ENCODE measurements at places on chromosomes 3 and 15.

DNA sequence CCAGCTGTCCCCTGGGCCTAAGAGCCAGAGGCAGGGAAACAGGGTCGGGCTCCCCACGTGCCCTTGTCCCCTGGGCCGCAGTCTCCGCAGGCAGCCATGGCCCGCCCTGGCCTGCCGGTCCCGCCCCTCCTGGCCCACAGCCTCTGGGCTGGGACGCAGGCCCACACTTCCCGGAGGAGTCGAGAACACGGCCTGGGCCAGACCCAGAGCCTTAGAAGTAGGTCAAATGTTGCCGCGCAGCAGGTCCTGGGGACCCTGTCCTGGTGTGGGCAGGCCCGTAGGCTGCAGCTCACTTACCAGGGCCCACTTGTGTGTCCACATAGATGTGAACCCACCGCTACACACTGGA, 4.3 kb upstream of the MYL3 start:
- DNase-seq = no peak

DNA sequence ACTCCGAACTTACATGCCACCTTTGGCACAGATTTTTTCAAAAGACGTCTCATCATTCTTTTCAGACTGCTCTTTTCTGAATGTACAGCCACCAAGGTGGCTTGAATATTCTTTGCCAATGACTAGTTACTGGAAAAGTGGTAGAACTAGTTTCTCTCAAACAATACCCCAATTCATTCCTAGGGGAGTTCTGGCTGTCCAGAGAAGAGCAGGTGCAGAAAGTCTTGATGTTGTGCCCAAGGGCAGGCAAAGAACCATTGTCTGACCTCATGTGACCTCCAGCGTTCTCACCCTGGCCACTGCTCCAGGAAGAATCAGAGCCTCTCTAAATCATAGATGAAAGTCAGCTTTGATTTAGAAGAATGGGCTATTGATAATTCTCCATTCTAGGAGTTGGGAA, 5.5 kb downstream of the LMOD3 start:
- DNase-seq = no peak

DNA sequence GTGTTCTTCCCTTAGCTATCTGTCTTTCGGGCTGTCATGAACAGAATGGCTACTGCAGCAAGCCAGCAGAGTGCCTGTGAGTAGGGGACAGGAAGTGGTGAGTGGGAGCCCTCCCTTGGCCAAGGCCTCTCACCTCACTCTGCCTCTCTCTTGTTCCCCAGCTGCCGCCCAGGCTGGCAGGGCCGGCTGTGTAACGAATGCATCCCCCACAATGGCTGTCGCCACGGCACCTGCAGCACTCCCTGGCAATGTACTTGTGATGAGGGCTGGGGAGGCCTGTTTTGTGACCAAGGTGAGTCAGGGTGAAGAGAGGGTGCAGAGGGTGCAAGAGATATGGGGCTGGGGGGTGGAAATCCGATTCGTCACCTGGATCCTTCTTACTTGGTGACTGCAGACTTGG, 3.0 kb downstream of the DLL4 start:
- DNase-seq = no peak

DNA sequence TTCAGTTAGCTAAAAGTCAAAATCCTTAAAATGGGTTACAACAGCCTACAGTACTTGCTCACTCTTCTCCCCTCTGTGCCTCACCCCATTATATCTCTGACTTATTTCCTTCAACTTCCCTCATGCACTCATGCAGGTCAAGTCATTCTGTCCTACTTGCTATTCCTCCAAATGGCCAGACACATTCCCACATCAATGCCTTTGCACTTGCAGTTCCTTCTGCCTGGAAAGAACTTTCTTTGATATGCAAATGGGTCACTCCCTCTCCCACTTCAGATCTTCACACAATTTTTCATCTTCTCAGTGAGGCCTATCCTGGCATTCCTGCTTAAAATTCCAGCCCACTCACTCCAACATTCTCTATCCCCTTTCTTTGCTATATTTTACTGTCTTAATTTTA, 547.2 kb upstream of the TGFBR2 start:
- no peak for DNase-seq

DNA sequence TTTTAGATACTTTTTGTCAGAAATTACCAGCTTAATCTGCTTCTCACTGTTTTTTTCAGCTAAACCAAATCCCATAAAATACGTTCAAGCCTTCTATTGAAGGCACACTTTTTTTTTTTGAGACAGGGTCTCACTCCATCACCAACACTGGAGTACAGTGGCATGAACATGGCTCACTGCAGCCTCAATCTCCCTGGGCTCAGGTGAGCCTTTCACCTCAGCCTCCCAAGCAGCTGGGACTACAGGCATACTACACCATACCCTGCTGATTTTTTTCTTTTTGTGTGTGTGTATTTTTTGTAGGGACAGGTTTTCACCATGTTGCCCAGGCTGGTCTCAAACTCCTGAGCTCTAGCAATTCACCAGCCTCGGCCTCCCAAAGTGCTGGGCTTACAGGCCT, 3.7 kb downstream of the RAF1 start:
- no peak for DNase-seq

DNA sequence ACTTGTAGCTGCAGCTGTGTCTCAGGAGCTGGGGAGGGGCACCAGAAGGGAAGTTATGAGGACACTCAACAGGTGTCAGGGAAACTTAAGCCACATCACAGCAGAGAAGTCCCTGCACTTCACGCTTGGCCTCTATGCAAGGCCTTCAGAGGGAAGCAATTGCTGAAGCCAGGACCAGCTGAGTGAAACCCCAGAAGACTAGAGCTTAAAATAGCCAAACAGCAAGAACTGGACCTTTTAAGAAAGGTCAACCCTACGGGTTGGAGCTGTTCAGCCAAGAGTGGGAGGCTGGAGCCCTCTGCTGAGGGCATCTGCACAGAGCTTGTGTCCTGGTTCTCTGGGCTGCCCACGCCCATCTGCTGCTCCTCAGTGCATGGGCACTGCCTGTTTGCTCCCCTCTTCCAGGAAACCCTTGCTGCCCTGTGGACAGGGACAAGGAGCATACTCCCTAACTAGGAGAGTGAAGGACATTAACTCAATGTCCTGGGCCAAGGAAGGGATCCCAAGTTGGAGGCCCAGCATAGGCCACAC, 3.9 kb upstream of the GRAMD2A start:
- DNase-seq = no peak

GRCh38 chr3:128482175-128482574, 10.8 kb downstream of the GATA2 start:
- DNase-seq = no peak

DNA sequence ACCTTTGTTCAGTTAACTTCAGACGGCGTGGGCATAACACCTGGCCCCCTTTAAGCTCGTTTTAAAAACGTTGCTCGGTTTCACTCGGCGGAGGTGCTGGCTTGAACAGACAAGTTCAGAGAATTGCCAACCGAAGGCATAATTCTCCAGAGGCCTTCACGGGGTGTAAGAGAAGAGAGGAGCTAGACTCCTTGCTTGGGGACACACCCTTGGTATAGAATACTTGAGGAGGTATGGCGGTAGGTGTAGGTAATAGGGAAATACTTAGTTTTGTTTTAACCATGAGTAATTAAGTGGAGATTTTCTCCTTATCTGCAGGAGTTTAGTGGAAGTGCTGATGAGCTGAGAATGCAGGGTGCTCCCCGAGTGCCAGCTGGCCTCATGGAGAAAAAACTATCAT, 921 bp downstream of the FBXL2 start:
- DNase-seq = no peak

GRCh38 chr3:48120223-48120622, 68.0 kb downstream of the CDC25A start:
- DNase-seq = no peak

- no peak for DNase-seq
Observed at GRCh38 chr3:58766587-58767282, 100.2 kb upstream of the FAM3D start.

DNA sequence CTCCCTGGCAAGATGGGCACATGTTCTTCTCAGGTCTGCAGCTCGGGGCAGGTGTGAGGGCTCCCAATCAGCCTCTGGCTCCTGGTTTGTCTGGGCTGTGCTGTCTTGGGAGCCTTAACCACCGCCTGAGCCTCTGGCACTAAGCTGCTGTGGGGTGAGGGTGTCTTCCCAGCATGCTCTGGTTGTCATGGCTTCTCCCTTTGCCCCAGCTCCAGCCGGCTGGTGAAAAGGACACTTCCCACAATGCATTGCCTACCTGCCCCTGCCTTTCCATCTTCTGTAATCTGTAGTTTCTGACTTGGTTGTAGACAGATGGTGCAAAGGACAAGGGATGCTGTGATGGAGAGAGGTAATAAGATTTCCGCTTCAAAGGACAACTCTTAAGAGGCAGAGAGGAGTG, 295.3 kb downstream of the TLE3 start:
- DNase-seq = no peak

DNA sequence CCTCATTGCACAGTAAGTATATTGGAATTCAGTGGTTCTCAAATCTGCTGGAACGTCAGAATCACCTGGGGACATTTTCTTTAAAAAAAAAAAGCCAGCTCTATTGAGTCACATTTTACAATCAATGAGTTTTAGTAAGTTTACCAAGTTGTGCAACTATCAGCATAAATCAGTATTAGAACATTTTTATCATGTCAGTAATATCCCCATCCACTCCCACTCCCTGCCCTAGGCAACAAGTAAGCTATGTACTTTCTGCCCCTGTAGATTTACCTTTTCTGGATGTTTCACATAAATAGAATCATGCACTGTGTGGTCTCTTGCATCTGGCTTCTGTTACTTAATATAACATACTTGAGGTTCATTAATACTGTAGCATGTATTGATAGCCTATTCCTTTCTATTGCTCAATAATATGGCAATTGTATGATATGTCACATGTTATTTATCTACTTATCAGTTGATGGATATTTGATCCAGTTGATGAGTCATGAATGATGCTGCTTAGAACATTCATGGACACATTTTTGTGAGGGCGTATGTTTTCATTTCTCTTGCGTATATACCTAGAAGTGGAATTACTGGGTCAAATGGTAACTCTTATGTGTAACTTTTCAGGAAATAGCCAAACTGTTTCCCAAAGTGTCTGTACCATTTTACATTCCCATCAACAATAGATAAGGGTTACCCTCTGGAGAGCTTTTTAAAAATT, 180.5 kb downstream of the THSD4 start:
- no peak for DNase-seq

- DNase-seq = no peak
Observed at GRCh38 chr15:58469432-58470353, 37.9 kb downstream of the LIPC start.

- DNase-seq = no peak
Observed at GRCh38 chr3:115937054-115937453, 313.7 kb downstream of the GAP43 start.

DNA sequence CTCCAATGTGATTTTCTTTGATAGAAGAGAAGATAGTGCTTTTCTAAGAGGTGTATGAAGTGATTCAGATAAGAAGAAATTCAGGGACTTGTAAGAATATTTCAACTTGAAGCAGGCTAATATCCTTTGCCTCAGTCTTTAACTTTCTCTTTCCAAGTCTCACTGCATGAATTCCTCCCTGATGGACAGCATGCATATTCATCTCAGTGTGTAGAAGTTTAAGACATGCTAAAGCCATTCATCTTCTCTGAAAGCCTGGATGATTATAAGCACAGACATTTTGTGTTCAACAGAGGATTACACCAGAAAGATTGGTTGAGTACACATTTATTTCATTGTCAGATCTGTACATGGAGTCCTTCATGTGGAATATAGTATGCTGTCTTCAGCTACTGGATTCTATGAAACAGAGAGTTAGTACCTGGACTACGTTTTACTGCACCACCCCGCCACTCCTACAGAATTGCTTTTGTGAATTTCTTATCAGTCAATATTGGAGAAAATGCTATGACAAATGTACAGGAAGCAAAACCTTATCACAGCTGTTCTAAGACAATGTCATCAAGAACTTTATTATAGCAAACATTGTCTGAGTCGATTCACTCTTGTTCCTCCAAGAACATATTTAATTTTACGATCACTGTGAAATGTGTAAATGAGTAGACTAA, 1346.1 kb downstream of the OTOL1 start:
- DNase-seq = no peak

GRCh38 chr15:92232317-92232716, 161.4 kb upstream of the ST8SIA2 start:
- DNase-seq = no peak

- no peak for DNase-seq
Observed at GRCh38 chr3:141795276-141795675, 32.1 kb downstream of the GRK7 start.

DNA sequence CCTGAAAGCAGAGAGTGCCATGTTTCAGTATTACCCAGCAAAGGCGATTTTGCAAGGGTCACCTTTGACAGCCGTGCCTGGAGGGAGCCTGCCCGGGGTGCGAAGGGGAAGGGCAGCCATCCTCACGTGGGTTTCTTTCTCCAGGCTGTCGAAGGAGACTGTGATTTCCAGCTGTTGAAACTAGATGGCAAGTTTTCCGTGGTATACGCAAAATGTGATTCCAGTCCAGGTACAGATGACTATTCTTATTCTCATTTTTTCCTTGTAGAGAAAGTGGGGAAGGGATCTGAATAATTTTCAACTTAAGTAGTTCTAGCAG, 3.4 kb downstream of the AHSG start:
- DNase-seq = no peak

GRCh38 chr3:12379640-12380429, 91.0 kb downstream of the PPARG start:
- DNase-seq = no peak

GRCh38 chr15:50916400-50916799, 7.9 kb downstream of the AP4E1 start:
- no peak for DNase-seq

DNA sequence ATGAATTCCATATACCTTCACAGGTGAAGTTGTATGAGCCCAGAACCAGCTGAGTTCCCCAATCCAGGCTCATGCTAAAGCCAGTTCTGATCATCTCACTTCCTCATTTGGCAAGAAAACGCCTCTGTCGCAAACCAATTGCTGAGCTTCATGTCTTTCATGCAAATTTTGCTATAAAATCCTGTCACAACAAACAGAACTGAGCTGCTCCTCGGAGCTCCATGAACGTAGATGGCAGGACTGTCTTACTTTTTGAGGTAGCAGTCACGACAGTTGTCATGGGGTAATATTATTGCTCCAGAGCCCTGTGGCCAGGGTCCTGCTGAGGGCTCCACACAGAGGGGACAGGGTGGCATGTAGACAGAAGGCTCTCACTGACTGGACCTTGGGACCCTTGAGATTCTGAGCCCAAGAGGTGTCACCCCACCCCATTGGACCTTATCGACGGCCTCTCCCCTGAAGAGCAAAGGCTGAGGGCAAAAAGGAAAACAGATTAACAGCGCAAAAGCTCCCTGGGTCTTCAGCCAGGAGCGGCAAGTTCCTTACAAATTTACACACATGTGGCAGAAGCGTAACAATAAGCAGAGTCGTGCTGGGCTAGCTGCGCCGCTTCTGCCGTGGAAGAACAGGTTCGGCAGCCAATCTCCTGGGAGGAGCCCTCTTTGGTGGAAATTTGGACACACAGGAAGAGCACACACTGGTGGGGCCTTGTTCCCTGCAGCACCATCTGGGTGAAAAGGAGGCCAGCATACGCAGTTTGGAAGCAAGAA, 249.2 kb downstream of the OPA1 start:
- no peak for DNase-seq

DNA sequence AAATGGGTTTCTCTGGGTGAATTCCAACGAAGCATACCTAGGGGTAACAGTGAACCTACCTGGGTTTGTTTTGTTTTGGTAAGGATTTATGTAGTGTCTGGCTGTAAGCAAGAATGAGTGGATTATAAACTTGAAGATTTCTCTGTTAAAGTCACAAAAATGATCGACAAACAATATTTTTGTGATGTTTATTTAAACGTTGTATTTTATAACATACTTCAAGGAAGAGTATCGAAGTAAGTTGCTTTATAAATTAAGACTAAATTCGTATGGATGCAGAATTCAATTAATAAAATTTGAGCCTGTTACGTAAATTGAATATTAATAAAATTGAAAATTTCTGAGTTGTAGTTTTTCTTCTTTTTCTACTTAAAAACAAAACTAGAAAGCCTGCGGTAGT, 982 bp upstream of the ZDHHC23 start:
- DNase-seq = no peak

Data from stimulated activated CD8-positive, alpha-beta memory T cell treated with anti-CD3 and anti-CD28 coated beads, Interleukin-2, amount 100 ng/mL, for 48 hours (primary cell).